T-helper 2 cell (primary cell): ENCODE measurements at places on chromosomes 1 and 21.

DNA sequence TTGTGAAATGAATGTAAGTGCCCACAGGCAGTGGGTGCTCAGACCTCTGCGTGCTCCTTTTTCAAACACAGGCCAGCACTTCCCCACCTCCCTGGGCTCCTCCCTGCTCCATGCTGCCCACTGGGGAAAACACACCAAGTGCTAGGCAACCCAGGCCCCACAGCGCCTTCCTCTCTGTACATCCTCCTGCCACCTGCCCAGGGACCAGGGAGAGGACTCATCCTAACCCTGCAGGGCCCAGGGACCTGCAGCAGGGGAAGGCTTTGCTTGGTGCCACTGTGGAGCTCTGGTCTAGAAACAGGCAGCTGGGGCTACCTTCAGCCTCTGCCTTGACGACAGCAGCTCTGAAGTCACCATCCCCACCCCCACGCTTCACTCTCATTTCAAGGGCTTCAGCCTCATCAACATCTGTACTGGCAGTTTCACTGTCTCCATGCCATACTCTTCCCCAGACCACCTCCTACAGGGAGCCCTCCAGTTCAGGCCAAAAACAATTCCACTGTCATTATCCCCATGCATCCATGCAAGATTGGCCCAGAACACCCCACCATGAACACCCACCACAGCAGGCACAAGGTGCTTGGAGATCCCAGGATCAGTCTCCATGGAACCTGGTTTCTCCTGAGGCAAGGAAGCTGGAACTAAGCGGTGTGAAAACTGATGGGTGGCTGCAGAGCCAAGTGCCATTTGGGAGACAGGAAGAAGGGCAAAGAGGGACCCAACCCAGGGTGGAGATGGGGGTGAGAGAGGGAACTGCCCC is 1.1 kb downstream of the IGSF8 start:
- no peak for DNase-seq

- DNase-seq, result no peak
Measured at GRCh38 chr1:8625981-8626898, 191.2 kb downstream of the RERE start.

DNA sequence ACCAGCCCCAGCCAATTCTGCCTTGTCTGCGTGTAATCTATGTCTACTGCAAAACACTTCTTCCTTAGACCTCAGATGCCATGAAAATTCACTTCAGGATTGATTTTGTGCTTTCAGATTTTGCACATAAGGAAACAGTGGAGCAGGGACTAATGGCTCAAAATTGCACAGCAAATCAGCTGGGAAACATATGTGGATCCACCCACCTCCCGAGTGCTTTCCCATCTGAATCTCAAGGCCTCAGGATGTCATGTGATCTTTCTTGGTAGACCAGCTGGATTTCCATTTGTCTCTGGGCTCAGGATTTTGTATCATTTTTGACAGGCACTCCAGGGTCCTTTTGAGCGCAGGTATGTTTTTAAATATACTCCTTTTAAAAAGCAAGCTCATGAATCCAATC is 158.6 kb downstream of the MIS18A start:
- no peak for DNase-seq

DNA sequence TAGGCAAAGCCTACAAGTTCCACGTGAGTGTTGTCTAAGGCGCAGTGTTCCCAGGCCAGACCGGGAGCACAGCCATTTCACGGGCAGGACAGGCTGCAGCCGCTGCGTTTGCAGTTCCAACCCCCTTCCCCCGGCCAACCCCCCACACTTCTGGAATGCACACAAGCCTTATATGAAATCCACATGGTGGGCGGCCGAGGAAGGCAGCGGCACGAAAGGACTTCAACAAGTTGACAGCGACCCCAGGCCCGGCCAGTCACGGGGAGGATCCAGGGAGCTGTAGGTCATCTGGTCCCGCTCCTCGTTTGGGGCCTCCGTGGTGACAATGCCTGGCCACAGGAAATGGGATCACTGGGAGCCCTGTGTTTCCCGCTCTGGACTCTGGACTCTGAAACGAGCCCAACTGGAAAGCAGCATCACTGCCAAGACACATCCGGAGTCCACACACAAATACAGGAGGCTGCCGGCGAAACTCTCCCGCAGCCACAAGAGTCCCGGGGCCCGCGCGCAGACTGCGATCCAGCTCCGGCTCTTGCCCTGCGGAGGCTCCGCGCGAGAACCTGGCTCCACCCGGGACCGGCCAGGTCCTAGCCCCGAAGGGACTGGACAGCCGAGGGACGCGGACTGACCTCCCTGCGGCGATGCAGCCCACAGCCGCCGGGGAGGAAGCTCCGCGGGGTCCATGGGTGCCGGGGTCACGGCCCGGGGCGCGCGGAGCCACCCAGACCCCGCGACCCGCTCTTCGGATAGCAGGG is 794 bp downstream of the NID1 start:
- DNase-seq, result no peak

DNA sequence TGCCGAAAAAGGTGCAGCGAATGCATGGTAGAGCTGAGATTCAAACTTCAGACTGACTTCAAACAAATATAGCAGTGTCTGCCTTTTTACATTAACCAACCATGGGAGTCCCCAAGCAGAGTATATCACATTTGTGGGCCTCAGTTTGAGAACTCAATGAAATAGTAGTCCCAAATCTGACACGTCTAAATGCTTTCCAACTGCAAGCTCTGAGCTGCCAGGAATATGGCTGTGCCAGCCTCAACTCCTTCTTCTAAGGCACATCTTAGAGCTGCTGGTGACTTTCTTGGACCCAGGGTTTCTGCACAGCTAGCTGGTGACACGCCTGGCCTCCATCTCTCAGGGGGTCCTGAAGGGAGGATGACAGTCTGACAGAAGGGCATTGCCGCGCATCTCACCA is 78.8 kb upstream of the SLC2A1 start:
- DNase-seq, result no peak

- no peak for DNase-seq
Measured at GRCh38 chr1:38153066-38153777, 106.6 kb upstream of the POU3F1 start.

GRCh38 chr1:12461754-12462153 is 156.3 kb downstream of the DHRS3 start:
- no peak for DNase-seq

- DNase-seq, result no peak
Measured at GRCh38 chr21:32015461-32016139, 142.8 kb downstream of the HUNK start.

- no peak for DNase-seq
Measured at GRCh38 chr1:52366517-52366827, 467 bp upstream of the CC2D1B start.

GRCh38 chr21:41560661-41561158 is 52.8 kb upstream of the TMPRSS2 start:
- DNase-seq, result no peak

DNA sequence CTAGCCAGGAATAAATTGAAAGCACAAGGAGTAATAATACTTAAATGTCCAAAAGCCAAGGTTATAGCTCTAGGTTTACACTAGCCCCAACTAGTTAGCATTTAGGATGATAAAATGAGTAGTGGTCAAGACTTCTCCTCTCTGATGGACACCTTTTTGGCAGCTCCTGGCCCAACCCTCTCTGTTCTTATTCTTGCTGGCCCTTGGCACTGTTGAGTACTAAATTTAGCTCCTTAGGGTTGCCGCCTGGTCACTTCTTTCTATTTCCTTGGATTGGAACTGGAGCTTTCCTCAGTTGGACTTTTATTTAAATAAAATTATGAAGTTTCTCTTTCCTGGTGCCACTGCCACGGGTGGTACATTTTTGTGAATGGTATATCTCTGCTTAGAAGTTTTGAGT is 28.3 kb downstream of the ARID1A start:
- no peak for DNase-seq

DNA sequence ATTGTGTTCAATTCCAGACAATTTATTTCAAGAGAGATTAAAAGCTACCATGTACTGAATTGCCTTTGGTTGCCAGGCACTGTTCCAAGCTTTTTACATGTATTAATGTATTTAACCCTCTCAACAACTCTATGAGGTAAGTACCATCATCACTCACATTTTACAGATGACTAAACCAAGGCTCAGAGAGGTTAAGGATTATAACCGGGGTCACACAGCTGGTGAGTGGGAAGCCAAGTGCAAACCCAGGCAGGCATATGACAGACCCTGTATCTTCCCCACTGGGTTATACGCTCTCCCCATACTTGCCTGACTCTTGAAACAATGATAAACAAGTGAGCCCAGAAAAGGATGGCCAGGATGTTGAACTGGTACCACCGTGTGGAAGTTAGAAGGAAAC is 16.5 kb downstream of the PLEKHA6 start:
- no peak for DNase-seq

- DNase-seq, result no peak
Measured at GRCh38 chr21:19844334-19844733, 1153.9 kb upstream of the NCAM2 start.

- no peak for DNase-seq
Measured at GRCh38 chr1:218408942-218409341, 63.8 kb downstream of the TGFB2 start.

DNA sequence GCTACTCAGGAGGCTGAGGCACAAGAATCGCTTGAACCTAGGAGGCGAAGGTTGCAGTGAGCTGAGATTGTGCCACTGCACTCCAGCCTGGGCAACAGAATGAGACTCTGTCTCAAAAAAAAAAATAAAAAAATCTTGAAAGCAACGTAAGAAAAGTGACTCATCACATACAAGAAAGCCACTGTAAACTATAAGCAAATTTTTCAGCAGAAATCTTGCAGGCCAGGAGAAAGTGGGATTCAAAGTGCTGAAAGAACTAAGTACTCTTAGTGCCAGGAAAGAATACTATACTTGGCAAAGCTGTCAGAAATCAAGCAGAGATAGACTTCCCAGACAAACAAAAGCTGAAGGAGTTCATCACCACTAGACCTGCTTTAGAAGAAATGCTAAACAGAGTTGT is 4.4 kb upstream of the HMGN1 start:
- DNase-seq, result no peak

DNA sequence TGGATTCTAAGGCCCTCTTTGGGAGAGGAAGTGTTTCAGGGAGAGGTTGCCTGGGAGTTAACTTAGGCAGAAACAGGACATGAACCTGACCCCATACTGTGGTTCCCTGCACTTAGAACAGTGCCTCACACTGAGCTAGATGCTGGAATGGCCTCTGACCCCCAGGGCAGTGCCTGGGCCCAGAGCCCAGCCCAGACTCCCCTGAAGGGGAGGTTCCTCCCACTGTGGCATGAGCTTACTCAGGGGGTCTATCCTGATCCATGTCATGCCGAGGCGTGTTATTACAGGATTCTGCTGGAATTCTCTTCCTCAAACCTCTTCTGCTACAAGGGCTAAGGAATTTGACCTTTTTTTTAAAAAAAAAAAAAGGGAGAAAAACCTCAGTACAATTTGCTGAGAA is 72.2 kb downstream of the MRPL37 start:
- no peak for DNase-seq

DNA sequence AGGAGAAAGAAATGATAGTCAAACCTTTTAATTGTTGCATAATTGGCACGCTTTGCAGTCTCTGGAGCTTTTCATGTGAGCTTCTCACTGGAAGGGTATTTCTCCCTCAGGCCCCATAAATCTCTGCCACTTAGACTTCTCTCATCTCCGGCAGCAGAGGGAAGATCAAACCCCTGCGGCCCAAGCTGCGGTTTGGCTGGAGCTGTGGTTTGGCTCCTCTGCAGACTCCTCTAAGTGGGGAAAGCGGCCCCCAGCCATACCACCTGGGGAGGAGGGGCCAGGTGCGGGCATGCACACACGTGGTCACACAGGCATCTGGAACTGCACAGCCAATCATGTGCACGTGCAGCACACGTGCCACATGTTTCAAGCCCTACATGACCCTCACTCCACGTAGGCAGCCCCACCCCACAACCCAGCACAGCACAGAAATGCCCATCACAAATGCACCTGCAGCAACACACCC is 58.3 kb downstream of the UBE2T start:
- DNase-seq, result peak; percentile 17

DNA sequence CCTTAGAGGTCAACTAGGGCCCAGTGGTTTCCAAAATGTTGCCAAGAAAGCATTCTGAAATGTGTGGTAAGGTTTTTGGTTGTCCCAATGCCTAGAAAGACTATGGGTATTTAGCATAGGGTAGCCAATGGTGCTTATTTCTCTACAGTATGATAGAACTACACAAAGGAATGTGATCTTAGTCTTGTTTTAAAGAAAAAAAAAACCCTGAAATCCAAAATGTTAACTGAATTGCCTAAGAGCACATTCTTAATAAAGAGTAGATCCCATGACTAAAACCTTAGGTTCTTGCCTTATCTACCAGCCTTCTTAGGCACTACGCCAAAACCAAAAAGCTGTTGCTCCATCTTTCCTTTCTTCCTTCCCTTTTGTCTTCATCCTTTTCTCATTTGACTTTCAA is 428.2 kb downstream of the MRPL39 start:
- no peak for DNase-seq

DNA sequence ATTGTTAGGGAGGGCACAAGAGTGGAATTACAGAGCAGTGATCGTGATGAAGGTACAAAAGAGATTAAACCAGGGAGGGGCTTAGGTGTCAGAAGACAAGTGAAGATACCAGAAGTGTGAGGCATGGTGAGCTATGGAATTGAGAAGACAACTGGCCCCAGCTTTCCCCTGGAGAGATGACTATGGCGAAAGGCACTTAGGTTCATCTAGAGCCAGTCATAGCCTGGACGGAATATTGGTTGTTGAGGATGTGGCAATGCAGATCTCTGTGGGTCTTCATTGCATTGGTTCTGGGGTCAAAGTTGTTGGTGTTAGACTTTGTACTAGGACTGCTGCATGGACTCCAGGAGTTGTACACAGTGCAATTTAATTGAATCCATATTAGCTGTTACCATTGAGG is 115.7 kb downstream of the FASLG start:
- no peak for DNase-seq
